ENCODE measurements at places on chromosomes 11 and 22.

DNA sequence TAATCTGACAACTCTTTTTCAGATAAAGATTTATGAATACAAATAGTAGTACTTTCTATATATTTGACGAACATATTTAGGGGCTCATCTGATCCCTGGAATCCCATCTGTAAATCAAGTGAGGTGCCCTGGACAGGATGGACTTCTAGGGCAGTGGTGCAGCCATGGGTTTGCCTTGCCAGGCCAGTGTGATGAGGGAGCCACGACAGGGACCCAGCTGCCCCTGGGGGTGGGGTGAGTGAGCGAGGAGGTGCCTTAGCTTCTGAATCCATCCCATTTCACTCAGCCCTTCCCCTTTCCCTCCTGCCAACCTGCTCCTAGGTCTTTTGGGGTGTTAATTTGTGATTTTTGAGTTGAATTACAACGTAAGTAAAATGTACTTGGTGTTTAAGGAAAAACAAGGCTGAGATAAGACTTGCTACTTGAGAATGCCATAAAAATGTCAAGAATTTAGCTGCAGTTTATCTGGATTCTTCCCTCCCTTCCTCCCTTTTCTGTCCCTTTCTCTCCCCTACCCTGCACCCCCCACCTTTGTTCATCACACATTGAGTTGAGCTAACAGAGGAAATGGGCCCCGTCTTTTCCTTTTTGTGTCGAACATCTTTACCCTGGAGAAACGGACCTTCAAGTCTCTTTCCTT lies 60.8 kb downstream of the PPFIBP2 start:
- no peak for DNase-seq

DNA sequence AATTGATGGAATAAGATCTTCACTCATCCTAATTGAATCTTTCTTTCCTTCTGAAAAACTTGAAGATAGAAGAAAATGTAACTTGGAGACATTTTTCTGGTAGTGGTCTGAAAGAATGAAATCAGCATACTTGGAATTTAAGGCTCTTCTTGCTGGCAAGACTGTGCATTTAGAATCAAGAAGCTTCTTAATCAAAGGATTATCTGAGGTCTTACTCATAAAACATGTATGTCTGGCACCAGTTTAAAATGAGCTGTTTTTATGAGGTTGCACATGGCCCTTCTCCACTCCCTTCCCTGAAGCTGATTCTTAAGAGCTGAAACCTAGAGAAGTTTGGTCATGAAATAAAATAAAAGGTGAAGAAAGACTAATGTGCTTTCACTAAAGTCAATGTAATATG lies 77.3 kb downstream of the ARHGEF12 start:
- no peak for DNase-seq

DNA sequence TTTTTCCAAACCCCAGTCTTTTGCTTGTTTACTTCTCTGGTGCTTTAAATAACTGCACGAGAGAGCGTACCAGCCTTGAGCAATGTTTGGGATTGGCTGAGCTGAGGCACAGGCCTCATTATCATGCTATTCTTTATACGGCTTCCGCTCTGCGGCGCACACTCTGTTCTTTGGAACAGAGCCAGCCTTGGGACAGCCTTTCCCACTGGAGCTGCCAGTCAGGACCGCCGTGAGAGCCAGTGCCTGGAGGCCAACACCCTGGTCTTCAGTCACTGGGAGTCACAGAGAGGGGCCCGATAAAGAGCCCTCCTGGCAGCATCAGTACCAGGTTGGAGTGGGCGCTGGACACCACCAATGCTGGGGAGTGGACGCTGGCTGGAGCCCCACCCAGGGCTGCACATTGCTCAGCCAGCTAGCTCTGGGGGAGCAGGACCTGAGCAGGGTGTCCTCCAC lies 125.6 kb downstream of the BCR start:
- no peak for DNase-seq

GRCh38 chr11:32107647-32108046 lies 16.8 kb downstream of the RCN1 start:
- DNase-seq: peak; percentile 28

DNA sequence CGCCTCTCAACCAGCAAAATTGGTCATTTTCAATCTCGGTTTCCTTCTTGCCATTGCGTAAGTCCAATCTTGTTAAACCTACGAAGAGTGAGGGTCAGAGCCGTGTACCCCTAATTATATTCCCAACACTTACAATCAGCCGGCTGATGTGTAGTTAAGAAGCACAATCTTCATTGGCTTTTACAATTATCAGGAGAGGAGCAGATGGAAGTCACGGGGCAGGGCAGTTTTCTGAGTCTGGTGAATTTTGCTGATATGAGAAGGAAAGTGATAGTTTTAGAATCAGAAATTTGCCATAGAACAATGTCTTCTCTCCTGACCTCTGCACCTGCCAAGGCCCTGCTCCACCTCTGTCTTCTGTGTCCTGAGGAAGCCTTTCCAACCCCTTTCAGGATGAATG lies 35.0 kb upstream of the ATXN10 start:
- DNase-seq: no peak

DNA sequence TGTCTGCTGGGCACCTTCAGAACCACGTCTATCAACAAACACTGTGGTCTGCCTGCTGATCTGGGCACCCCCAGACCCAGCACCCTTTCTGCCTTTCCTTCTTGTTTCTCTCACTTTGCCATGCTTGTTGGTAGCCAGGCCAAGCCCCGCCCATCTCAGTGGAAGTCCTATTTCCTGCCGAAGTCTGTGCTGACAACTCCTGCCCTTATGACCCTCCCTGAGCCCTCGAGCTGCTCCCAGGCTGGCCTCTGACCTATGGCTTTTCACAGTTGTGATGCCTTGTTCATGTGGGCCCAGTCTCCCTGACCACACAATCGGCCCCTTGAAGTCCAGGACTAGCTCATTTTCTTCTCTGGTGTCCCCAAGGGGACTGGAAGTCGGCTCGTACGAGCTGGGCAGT lies 132.1 kb downstream of the DSCAML1 start:
- DNase-seq: no peak

DNA sequence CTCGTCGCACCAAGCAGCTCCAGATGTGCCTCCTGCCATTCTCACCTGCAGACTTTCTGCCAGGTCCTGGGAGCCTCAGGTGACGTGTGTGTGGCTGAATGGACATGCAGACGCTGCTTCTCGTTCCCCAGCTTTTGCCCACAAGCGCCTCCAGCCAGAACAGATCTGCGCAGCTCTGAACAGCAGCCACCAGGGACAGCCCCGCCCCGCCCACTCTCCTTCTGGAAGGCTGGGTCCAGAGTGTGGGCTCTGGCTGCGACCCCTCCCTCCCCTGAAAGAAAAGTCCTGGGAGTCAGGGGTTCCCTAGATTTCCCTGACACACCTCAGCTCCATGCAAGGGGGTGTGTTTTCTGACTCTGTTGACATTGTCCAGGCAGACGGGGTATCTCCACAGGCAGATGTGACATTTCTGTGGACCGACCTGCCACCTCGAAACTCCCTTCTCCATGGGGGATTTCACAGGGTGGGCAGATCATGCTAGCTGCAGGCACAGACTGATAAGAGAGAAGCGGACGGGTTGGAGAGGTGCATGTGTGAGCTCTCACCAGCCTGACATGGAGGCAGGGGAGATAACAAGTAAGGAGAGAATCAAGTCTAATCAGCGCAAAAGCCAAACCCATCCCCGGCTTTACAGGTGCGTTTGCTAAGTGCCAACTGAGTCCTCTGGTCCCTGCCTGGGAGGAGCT lies 19.8 kb downstream of the SLCO2B1 start:
- no peak for DNase-seq

GRCh38 chr11:124970925-124971324 lies 16.9 kb downstream of the CCDC15 start:
- DNase-seq: no peak

GRCh38 chr11:71204294-71204693 lies 48.1 kb downstream of the SHANK2 start:
- no peak for DNase-seq

DNA sequence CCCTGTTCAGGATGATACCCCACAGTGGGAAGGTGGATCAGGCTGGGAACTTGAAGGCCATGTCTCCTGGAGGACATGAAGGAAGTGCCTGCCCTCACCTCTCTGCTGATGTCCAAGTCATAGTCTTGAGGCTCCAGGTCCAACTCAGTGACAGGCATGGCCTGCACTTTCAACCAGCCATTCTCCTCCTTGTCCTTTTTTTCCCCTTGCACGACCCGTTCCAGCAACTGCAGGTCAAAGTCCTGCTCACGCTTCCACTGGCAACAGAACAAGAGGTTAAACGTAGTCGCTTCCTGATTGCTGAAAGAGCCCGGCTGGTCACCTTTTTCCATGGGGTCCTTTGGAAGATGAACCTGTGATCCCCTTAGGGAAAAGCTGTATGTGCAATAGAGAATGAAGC lies 47.7 kb downstream of the C11orf58 start:
- DNase-seq: no peak

DNA sequence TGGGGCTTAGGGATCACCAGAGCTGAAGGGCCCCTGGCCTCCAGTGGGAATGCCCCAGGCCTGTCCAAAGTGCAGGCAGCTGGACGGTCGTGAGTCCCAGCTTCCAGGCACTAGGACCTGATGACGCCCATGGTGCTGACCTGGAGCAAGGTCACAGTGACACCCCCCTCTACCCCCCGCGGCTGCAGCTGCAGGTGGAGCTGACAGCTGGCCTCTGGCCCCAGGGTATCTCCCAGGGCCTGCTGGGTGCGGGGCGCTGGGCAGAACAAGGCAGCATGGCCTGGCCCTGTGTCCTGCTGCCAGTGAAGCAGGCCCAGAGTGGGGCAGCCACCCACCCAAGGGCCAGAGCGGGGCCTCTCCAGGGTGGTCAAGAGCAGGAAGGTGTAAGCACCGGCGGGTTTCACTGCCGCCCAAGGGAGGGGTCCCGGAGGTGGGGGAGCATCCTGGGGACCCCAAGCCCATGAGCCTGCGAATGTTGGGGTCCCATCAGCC lies 553 bp upstream of the TCIRG1 start:
- DNase-seq: no peak

DNA sequence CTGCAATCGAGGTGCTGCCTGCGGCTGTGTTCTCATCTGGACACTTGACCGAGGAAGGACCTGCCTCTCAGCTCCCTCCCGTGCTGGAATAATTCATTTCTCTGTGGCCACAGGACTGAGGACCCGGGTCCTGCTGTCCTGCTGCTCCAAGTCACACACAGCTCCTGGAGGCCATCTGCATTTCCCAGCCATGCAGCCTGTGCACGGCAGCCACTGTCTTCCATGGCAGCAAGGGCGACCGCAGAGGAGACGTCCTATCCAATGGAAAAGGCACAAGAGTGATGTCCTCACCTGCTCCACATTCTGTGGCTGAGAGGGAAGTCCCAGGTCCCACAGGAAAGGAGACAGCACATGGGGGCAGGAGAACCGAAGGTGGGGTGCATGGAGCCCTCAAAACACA lies 495.8 kb downstream of the BRD1 start:
- no peak for DNase-seq

DNA sequence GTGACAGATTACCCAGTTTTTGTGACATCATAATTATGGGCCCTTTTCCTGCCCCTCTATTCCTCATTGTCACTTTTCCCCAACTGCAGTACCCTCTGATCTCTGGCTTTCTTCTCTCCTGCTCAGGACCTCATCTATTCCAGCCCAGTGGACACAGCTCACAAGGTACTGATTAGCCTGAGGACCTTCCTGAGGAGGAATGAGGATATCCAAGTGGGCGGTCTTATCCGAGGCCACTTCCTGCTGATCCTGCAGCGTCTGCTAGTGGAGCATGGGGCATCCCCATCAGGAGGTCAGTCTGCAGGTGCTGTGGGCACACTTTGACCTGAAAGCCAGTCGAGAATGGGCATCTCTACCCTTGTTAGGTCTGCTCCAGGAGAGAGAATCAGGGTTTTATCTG lies 24.5 kb upstream of the CCDC134 start:
- no peak for DNase-seq

DNA sequence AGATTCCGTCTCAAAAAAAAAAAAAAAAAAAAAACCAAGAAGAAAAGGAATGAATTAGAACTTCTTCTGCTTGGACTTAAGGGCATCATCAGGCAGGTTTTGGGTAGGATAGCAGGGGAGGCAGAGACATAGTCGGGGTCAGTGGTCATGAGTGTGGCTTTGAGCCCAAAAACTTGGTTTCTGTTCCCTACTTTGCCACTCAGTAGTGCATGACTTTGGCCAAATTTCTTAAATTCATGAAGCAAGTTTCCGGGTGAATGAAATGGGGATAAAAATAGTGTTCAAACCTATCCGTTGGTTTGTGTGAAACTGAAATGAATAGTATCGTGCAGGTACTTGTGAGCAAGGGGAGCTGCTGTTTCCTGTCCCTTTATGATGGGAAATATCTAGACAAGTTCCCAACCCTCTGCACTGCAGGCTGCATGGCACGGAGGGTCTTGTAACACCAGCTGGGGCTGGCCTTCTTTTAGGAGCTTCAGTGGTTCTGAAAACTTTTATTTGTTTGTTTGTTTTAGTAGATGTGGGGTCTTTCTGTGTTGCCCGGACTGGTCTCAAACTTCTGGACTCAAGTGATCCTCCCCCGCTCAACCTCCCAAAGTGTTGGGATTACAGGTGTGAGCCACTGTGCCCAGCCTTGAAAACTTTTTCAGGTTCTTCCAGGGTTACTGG lies 18.4 kb downstream of the NEAT1 start:
- DNase-seq: peak; percentile 49

DNA sequence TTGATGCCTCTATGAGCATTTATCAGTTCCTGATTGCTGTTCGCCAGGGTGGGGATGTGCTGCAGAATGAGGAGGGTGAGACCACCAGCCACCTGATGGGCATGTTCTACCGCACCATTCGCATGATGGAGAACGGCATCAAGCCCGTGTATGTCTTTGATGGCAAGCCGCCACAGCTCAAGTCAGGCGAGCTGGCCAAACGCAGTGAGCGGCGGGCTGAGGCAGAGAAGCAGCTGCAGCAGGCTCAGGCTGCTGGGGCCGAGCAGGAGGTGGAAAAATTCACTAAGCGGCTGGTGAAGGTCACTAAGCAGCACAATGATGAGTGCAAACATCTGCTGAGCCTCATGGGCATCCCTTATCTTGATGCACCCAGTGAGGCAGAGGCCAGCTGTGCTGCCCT lies 2.7 kb downstream of the FEN1 start:
- DNase-seq: no peak

DNA sequence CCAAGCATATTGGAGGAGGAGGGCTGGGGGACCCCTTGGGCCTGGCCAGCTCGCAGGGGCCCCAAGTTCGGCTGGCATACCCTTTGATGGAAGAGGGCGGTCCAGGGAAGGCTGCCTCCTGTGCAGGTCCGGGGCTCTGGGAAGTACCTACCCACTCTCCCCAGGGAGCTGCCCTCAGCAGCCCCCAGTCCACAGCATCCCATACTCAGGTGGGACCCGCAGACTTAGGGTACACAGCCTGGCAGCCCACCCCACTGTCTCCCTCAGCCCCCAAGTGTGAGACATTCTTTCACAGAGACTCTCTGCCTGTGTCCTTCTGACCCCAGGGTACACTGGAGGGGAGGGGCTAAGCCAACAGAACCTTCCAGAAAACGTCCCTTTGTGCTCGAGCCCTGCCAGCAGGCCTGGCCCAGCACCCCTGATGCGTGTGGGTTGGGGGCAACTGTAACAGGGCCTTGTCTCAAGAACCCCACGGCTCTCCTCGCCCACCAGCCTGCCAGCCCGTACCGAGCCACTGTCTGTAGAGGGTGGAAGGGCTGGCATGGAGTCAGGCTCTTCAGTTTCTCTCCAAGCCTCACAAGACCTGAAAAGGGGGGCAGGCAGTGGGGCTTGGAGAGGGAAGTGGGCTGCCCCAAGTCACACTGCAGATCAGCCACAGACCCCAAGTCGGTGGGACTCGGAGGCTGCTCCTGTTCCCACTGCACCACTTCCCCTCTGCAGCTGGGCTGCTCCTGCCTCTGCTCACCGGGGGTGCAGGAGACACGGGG lies 7.0 kb upstream of the TNFRSF13C start:
- no peak for DNase-seq

- DNase-seq: no peak
Observed at GRCh38 chr11:21494946-21495345, 697.9 kb upstream of the ANO5 start.

Data from activated CD4-positive, alpha-beta T cell treated with anti-CD3 and anti-CD28 coated beads, Interleukin-2, Interleukin-4, amounts not matched to agents 100 ng/mL and 50 ng/mL, durations not matched to agents 16 hours and 8 hours (primary cell).